Activated CD4-positive, CD25-positive, alpha-beta regulatory T cell treated with anti-CD3 and anti-CD28 coated beads, Interleukin-2, amount 50 U/mL, for 16 hours (primary cell): ENCODE measurements at places on chromosomes 5 and 9.

- DNase-seq = no peak
Observed at GRCh38 chr9:123399803-123400378, 43.9 kb downstream of the CRB2 start.

- no peak for DNase-seq
Observed at GRCh38 chr5:95734906-95735305, 3.8 kb downstream of the RHOBTB3 start.

DNA sequence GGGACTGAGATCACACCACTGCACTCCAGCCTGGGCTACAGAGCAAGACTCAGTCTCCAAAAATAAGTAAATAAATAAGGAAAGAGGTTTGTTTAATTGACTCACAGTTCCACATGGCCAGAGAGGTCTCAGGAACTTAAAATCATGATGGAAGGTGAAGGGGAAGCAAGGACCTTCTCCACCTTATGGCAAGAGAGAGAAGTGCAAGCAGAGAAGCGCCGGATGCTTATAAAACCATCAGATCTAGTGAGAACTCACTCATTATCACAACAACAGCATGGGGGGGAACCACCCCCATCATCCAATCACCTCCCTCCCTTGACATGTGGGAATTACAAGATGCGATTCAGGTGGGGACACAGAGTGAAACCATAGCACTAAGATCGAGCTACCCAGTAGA, 22.8 kb upstream of the RGMB start:
- DNase-seq = no peak

- DNase-seq = no peak
Observed at GRCh38 chr5:163089926-163090325, 347.5 kb upstream of the CCNG1 start.

- no peak for DNase-seq
Observed at GRCh38 chr5:72314571-72315172, 5.4 kb downstream of the MRPS27 start.

- no peak for DNase-seq
Observed at GRCh38 chr5:60149081-60149480, 255.6 kb upstream of the PDE4D start.

DNA sequence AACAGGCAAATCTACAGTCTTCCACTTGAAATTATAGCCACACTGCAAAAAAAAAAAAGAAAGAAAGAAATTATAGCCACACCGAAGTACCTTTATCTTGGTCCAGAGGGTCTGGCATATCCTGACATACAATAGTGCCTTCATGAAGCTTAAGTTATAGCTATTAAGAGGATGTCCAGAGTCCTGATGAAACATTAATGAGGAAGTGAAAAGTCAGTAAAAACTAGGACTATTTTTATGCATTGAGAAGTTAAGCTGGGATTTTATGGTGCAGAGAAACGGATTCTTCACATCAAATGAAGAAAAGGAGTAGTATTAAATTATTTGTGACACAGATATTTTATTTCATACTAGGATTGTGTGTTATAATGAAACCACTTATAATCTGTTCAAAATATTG, 123.9 kb downstream of the SV2C start:
- no peak for DNase-seq

DNA sequence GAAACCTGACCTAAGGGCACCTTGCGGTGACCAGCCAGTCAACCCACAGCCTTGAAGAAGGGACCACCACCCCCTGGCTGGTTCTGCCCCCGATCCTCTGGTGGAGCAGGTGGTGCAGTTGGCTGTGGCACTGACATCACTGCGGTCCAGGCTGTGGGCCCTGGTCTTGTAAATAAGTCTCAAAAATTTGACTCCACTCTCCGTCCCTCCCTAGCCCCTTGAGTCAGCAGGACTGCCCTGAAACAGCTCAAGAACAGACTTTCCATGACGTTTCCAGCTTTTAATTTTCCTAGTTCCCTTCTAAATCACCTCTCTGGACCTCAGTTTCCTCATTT, 134.8 kb upstream of the BOD1 start:
- DNase-seq = no peak

DNA sequence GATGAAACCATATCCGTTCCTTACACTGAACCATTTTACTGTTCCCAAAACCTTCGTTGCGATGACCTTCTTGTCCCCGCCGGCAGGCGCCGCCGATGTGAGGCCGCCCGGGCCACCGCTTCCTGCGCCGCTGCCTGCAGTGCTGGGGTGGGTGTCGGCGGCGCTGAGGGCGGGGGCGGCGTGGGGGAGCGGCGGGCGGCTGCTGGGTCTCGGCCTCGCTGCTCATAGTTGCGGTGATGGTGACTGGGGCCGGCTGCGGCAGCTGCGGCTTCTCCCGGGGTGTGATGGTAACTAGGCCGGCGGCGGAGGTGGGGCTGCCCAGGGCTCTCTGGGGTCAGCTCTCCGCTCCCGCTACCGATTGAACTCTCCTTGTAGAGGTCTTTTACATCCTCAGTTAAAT, 14.1 kb upstream of the OR2S2 start:
- no peak for DNase-seq

DNA sequence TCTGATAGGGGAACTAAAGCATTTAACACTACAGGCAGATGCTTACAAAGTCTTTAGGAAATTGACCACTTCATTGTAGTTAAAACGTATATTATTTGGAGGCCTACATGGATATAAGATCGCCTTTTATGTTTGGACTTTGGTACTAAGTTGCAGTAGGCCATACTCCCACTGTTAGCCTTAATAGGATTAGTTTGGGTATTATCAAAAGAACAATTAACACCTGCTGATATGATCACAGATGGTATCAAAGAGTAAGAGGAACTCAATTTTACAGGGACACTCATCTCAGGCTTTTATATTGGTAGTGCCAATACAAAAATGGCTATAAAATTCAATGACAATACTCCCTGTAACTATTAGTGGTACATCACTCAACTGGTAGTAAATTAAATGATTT, 1183.0 kb downstream of the MAT2B start:
- DNase-seq = no peak

GRCh38 chr5:72273547-72273946, 46.5 kb downstream of the MRPS27 start:
- no peak for DNase-seq

- DNase-seq = peak; percentile 60
Observed at GRCh38 chr9:137034709-137035506, 3.0 kb upstream of the FUT7 start.

- no peak for DNase-seq
Observed at GRCh38 chr5:38996123-38996522, 78.1 kb downstream of the RICTOR start.

DNA sequence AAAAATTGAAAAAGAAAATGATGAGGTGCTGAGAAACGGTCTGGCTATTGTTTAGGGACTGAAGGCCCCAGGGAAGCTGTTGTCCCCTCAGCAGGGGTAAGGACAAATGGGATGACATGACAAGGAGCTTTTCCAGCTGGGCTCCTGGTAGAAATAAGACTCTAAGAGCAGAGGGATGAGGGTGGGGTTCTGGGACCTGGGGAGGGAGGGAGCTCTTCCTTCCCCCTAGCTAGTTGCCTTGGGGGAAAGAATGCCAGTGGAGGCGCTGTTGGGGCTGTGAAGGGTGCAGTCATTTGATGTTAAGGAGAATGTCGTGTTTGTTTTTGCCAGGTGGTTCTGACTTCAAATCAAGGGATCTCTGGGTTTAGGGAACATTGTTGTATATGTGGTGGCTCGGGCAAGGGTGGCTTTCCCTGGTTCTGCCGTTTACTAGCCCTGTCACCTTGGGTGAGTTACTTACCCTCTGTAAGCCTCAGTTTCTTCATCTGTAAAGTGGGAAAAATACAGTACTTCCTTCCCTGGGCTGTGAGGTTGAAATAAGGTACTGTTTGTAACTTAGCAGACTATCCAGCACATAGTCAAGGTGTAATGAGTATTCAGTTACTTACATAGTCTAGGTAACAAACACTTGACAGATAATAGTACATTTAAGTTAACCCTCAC, 47.8 kb downstream of the WWC1 start:
- no peak for DNase-seq

DNA sequence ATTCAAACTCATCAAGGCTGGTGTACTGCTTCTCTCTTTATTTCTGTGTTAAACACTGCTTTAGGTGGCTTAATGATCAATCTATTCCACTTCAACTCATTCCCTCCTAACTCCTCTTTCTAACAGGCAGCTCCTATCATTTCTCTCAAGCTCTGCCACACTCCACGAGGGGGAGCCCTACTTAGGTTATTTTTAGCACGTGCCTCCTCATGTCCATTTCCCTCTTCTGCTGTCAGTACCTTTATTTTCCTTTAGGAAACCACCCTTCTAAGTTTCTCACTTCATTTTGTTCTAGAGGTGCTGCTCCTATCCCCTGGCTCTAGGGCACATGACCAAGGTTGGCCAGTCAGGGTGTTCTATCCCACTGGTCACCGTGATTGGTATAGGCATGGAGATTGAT, 6.7 kb upstream of the BRINP1 start:
- DNase-seq = no peak

DNA sequence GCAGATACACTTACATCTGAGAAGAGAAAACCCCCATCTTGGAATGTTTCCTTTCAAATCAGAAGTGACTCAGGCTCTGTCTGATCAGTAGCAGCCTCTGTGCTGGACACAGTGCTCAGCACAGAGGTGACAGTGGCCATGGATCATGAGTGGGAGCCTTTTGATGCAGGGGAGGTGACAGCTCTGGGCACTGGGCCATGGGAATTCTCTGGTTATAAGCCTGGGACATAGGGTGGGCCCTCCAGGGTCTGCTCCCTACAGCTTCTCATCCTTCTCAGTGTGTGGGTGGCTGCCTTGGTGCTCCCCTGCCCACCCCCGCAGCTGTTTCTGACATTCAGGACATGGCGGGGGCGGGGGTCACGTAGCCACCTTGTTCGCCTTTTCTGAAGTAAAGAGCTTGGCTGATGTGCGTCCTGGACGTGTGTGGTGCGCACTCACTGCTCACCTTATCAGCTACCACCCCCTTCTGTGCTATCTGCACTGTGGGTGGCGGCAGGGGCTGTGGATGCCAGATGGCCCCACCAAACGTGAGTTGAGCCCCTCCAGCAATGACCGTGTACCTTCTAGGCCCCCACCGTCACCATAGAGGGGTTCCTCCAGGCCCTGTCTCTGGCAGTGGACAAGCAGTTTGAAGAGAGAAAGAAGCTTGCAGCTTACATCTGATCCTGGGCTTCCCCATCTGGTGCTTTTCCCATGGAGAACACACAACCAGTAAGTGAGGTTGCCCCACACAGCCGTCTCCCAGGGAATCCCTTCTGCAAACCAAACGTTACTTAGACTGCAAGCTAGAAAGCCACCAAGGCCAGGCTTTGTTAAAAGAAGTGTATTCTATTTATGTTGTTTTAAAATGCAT, 24.0 kb downstream of the TRIP13 start:
- no peak for DNase-seq

DNA sequence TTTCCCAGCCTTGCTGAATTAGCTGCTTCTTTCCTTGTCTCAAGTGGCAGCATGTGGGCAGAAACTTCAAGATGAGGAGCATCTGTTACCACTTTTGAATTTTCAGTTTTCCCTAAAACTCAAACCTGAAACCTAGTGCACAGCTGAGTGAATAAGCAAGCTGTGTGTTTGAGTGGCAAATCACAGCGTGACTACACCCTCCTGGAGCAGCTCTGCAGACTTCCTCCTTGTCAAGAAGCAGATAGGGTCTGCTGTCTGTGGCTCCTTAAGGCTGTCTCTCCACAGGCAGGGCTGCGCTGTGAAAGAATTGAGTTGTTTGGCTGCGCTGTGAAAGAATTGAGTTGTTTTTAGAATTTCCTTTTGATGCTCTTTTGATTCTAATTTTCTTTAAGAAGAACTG, 179.7 kb upstream of the HAPLN1 start:
- no peak for DNase-seq

- peak; percentile 78 for DNase-seq
Observed at GRCh38 chr5:150560401-150561191, 52.7 kb downstream of the NDST1 start.

GRCh38 chr5:74272024-74272775, 368.3 kb downstream of the ENC1 start:
- DNase-seq = no peak

- no peak for DNase-seq
Observed at GRCh38 chr5:138739938-138740337, 13.3 kb upstream of the CTNNA1 start.

DNA sequence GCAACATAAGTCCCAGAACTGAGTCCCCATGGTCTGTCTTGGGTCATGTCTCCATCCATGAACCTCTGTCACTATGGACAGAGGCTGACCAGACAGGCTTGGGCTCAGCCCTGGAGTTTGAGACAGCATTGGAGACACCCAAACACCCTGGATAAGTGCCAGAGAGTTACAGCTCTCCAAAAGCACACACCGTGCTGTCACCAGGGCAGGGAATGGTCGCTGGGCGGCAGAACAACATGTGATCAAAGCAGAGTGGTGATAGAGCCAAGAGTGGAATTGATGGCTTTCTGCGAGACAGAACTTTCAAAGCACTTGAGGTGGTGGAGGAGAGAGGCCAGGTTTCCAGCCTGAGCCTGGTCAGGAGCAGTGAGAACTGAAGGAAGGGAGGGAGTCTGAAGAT, 50.1 kb downstream of the DRD1 start:
- DNase-seq = no peak

DNA sequence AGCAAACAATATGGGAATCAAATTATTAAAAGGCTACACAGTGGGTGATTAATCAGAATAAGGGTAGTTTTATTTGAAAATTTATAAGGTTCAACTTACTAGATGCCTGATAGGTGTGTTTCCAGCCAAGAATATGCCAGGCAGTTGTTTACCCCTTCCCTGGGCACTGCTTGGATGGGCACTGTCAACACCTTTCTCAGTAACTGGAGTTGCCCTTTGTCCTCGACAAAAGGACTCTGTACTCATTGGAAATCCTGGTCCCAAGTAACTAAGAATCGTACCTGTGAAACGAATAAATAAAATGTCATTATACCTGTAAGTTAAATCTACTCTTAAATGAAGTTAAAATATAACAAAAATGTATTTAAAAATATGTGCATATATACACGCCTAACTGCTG, 15.0 kb downstream of the ANKRD34B start:
- DNase-seq = no peak

- no peak for DNase-seq
Observed at GRCh38 chr5:76379855-76380254, 23.2 kb upstream of the IQGAP2 start.

DNA sequence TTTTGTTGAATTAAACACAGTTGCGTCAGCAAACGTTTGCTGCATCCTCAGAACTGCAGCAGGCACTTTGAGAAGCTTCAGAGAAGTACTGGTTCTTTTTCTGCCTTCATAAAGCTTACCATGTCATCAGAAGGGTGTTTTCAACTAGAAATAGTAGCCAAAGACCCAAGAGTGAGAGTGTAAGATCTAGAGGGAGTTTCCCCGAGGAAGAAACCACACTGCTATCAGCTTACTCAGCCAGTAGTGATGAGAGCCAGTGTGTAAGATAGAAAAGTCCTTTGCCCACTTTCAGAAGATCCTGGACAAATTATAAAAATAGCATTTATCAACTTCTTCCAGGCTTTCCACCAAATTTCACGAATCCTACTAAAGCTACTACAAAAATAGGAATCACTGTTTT, 154.5 kb downstream of the PAPPA start:
- DNase-seq = no peak

- DNase-seq = no peak
Observed at GRCh38 chr5:24381861-24382489, 262.8 kb downstream of the CDH10 start.
